ENCODE measurements at places on chromosomes 6 and 20.

DNA sequence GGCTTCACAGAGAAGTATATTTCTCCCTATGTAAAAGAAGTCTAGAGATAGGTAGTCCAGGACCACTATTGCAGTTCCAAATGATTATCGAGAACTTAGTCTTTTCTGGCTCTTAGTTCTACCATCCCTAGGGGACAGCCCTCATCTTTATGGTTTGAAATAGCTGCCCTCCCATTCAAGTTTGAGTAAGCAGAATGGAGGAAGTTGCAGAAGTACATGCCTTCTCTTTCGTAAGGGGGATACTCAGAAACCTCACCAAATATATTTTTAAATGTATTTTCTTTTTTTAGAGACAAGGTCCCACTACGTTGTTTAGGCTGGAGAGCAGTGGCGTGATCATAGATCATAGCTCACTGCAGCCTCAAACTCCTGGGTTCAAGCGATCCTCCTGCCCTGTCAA lies 236.8 kb upstream of the RREB1 start:
- no peak for DNase-seq

DNA sequence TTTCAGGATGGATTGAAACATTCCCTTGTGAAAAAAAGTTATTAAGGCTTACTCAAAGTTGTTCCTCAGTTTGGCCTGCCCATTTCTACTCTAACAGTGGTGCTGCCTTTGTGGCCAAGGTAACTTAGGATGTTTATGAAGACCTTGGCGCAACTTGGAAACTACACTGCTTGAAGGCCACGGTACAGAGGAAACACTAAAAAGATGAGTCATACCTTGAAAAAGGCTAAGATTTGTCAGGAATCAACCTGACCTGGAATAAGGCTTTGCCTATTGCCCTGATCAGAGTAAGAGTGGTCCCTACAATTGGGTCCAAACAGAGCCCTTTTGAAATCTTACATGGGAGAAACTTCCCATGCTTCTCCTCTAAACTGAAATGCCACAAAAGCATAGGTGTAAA lies 119.9 kb upstream of the MOCS1 start:
- no peak for DNase-seq

DNA sequence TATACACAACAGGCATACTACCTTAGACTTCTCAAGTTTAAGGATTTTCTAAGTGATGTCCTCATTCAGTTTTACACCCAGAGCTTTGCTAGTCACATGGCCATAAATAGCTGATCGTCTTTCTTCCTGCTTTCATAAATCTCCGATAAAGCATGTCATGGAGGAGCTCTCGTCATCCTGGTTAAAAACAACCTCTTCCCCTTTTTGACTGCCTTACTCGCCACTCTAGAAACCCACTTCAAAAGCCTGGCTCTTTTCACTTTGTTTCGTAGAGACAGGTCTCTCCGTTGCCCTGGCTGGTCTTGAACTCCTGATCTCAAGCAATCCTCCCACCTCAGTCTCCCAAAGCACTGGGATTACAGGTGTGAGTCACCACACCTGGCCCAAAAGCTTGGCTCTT lies 67.0 kb upstream of the SMIM29 start:
- DNase-seq = no peak

DNA sequence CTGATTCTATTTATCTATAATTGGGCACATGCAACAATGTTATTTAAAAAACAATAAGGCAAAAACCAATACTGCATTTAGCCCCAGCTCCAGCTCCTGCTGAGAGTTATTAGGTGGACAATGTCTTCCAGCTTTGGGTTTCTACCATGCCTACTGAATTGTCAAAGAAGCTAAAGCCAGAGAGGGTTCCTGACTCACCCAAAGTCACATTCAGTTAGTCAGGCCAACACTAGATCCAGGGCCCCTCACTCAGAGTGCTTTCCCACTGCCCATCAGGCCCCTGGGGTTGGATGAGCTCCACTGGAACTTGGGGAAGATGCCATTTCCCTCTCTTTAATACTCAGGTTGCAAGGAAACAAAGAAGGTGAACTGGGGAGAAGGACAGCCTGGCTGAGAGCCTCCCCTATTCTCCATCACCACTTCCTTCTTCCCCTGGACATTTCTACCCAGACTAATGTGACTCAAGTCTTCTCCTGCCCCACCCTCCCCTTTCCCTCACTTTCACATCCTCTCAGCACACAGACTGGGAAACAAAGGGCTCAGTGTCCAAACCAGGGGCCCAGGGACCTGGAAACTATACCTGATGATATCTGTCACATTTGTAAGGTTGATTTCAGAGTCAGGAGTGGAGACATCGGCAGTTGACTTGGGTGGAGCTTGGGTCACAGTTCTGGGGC lies 6.0 kb downstream of the TREM1 start:
- no peak for DNase-seq

DNA sequence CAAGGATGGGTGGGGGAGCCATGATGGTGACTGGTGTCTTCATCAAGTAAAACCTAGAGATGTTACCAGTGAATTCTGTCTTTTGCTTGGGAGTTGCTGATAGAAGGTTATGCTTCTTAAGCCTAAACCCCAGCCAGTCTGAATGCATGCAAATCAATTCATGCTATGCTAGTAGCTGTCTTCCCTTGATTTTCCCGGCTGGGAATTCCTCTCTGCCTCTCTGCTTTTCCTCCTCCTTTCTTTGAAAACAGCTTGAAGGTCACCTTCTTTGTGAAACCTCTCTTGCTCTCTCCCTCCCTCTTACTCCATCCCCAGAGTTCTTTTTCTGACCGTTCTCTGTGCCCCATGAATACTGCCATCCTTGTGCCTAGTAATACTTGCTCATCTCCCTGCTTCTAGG lies 58.9 kb downstream of the TMEM200A start:
- DNase-seq = no peak

DNA sequence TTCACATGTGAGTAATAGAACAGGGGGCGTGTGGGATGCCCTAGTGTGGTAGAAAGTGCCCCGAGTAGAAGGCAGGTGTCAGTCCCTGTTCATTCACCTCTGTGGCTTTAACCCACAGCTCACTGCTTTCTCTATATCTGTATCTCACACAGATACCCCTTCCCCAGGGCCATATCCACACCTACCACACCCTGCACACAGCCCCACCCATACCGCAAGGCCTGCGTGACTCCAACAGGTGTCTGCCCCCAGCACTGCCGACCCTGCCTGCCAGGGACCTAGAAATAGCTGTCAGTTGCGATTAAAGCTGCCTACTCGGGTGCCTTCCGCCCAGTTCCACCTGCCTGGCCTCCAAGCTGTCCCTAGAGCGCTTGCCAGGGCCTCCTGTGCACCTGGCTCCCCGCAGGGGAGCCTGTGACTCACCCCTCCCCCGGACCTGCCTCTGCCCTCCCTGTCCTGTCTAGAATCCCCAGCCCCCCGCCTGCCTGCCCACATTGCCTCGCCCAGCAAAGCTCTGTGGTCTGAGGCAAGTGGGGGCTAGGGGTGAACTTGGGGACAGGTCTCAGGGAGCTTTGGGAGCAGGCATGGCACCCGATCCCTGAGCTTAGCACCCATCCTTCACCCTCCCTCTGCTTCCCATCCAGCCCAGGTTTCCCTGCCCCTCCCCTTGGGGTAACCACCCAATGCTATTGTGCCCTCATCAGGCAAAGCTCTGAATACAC lies 38.3 kb upstream of the ID1 start:
- no peak for DNase-seq

All from iris pigment epithelial cell (primary cell).